ENCODE measurements at places on chromosomes 1 and 21.
A peak's percentile ranks its signal among the peaks of the same experiment; 100 is the strongest.

DNA sequence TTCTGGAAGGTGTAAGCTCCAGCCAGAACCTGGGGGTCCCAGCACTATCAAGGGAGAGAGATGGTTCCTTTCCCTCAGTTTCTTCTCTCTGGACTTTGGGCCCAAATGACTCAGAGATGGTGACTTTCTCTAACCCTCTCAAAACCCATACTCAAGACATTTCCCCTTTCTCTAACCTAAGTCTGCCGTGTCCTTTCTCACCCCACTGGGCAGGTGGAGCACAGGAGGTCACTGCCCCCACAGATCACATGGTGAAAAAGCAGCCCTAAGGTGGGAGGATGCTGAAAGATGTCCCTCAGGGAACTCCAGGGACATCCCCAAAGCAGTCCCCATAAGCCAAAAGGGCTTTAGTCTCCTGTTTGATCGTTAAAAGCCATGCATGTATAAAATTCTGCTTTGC lies 173.7 kb downstream of the HIVEP3 start:
- no peak for DNase-seq

- no peak for DNase-seq
Observed at GRCh38 chr21:32211306-32211705, 67.5 kb downstream of the MIS18A start.

- DNase-seq, result no peak
Observed at GRCh38 chr21:19781881-19782652, 1216.1 kb upstream of the NCAM2 start.

GRCh38 chr21:29115899-29116298 lies 14.5 kb upstream of the MAP3K7CL start:
- no peak for DNase-seq

- DNase-seq, result no peak
Observed at GRCh38 chr1:187566354-187566753, 737.6 kb downstream of the PLA2G4A start.

DNA sequence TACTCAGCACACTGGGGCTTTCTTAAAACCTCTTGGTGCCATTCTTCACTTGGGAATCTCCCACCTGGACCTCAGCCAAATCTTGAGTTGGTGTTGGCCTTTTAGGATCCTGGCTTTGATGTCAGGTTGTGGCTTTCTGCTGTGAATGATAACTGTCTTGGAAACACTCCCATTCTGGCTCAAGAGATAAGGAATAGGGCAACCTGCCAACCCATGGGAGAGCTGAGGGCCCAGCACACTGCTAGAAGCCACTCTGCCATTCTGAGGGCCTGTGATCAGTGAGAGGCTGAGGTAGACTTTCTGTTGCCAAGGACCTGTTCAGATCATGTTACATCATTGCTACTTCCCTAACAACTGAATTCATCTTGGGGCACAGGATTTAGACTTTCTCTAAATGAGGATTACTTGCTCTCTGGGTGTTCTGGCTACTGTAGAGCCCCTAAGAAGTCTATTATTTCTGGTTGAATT lies 45.8 kb downstream of the TTC39A start:
- peak; percentile 30 for DNase-seq

DNA sequence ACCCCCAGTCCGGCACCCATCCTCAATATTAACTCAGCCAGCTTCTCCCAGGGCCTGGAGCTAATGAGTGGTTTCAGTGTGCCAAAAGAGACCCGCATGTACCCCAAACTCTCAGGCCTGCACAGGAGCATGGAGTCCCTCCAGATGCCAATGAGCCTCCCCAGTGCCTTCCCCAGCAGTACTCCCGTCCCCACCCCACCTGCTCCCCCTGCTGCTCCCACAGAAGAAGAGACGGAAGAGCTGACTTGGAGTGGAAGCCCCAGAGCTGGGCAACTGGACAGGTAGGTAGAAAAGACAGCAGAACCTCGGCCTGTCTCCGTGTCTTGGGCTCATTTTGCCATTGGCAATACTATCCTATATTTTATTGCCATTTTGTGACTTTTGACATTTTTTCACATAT lies 45.4 kb upstream of the IPO9 start:
- no peak for DNase-seq

DNA sequence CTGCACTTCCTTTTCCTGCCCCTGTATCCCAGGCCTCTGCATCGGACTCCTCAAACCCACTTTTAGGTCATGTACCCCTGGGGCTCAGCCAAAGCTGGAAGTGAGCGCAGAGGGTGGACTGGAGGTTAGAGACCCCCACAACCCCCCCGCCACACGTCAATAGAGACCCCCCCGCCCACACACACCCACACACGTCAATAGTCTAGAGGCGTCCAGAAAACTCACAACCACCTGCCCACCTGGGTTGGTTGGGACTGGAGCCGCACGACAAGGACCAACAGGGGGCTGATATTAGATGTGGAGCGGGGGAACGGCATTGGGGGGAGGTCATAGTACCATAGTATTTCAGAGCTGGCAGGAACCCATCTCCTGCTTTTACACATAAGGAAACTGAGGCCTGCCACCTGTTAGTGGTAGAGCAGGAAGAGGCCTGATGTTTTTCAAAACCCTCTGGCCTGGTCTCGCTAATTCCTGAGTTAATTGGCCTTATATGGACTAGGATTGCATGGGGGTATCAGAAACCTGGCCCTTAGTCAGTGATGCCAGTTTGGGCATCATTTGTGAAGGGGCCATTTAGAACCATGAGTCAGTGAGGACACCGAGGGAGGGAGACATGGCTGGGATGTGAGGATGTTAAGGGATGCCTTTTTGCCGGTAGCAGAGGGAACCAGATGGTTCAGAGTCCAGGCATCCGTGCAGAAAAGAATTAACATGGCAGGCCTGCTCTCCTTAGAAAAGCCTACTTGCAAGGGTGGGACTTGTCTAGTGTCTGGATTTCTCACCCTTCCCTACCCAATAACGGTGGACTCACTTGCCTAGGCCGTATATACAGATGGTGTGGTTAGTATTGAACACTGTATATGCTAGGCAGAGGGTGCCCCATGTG lies 1.1 kb downstream of the NENF start:
- no peak for DNase-seq

DNA sequence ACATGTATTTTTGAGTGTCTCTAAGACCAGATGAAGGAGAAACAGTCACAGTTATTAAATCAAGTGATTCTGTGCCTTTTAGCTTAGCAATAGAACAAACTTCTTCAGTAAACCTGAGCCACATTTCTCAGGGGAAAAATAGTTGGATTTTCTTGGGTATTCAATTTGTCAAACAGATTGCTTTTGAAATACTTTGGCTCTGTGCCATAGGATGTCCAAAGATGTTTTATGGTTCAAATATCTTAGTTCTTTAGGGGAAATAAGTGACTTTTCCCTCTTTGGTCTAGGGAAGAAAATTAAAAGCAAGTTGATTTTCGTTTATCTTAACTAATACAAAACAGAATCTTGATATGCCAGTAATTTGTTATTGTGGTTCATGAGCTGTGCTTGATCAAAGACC lies 125.9 kb downstream of the ATP5PO start:
- no peak for DNase-seq

- DNase-seq, result no peak
Observed at GRCh38 chr1:192274588-192274987, 42.2 kb upstream of the RGS21 start.

DNA sequence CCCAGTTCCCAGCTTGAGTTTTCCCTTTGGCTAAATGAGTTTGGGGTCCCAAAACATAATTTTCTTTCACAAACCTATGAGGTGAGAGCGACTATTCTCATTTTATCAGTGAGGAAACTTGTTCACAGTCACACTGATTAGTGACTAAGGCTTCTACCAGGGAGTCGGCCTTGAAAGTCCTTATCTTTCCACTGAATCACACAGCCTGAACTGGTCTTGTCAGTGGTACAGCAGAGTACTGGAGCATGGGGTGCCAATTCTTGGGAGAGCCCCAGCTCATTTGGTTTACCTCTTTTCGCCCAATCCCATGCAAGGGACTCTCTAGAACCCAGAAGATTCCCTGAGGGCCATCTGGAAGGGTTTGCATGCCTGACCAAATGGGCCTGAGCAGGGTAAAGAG lies 16.9 kb downstream of the HSD3B2 start:
- no peak for DNase-seq

DNA sequence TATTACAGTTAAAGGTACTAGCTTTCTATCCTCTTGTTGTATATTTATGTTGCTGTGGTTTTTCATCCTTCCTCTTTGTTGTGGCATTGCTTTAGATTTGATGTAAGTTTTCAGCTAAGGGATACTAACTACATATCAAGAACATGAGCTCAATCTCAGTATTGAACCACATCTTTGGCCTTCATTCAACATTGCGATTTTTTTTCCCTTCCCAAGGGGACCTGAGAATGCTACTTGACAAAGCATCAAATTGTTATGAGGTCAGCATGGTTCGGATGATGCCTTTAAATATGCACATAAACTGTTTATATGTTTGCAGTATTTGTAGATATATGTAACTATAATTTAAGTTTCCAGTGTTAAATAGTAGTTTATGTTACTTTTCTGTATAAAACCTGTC lies 31.7 kb upstream of the GPR88 start:
- no peak for DNase-seq

GRCh38 chr1:85453640-85454194 lies 11.2 kb downstream of the DDAH1 start:
- no peak for DNase-seq

DNA sequence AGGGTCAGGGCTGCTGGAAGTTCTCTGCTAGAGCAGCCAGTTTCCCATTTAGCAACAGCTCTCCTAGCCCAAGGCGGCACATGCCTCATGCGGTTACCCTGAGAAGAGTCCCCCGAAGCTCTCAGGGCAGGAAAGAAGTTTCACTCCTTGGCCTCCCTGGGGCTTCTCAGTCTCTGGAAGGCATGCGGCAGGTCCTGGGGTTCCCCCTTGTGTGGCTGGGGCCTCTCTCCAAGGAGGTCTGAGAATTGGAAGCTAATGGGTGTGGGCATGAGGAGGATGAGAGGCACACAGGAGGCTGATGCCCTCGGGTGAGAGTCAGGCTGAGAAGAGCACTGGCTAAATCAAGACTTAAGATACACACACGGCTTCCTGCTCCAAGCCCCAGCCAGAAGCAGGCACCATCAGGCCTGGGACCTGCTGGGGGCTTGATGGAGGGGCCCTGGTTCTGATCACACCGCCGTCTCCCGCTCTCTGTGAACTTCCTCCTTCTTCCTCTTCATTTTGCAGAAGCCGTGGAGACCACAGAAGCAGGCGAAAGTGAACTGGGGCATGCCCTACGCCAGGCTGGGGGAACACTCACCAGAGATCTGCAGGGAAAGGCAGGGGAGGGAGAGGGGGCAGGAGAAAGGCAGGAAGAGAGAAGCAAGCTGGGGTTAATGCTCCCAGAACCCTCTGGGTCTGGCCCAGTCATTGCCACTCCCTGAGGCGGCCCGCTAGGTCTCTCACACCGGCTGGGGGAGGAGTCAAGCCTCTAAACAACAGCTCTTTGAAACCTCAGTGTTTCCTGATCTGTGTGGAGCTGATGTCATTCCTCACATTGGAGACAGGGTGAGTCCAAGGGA lies 15.1 kb downstream of the BLACAT1 start:
- peak; percentile 89 for DNase-seq

DNA sequence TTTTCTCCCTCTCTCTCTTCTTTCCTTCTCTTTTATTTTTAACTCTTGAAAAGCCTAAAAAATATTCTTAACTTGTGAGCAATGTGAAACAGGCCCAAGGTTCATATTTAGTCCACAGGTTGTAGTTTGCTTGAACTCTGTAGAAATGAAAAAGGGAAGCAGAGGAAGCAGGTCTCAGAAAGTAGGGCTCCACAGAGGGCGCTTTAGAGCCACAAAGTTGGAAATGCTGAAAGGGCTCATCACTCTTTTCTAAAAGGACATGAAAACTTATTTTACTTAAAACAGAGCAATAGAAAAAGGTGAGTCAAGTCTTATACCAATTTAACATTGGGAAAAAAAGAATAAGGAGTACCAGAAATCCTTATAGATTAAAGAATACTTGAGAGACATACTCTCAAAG lies 247.0 kb downstream of the USP25 start:
- no peak for DNase-seq

DNA sequence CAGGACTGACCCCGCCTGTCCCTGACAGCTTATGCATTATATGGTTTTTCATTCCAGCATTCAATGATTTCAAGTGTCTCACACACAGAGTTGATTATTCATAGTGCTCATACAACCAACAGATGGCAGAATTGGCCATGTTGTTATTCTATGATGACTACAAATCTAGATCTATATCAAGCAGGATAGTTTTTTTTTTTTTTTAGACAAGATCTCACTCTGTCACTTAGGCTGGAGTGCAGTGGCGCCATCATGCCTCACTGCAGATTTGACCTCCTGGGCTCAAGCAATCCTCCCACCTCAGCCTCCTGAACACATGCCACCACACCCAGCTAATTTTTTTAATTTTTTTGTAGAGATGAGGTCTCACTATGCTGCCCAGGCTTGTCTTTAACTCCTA lies 40.1 kb upstream of the LRRC8D start:
- peak; percentile 62 for DNase-seq

DNA sequence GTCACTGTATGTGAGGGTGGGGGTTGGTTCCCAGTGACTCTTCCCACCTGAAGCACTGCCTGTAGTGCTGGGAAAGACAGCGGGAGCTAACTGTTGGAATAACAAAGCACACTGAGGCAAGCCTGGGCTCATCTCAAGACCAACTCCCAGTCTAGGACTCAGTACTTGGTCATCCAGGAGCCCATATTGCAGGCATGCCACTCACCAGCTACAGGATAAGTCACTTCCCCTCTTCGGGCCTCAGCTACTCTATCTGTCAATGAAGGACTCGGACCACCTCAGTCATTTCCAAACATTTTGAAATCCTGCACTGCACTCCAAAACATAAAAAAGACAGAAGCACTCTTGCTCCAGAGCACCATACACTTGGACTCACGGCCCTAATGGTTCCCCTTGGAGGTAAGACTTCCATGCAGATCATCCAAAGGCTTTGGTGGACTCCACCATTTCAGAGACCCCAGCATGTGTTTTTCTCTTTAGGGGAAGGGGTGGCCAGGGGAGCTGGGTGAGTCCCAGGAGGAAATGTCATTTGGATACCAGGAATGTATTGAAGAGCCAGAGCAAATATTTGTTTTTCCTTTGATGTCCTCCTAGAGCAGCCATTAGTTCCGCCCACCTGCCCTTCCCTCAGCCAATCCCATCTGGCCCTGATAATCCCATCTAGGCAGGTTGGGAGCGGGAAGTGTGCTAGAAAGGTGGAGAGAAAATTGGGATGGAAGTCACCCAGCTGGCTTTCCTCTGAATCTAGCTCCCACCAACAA lies 3.1 kb downstream of the NUAK2 start:
- no peak for DNase-seq

- DNase-seq, result no peak
Observed at GRCh38 chr1:202058001-202058908, 47.9 kb downstream of the ELF3 start.
